HCT116 (cell line): ENCODE measurements at places on chromosomes 5 and 9.

- DNase-seq = no peak
Measured at GRCh38 chr5:26388976-26389375, 649.4 kb downstream of the CDH9 start.

DNA sequence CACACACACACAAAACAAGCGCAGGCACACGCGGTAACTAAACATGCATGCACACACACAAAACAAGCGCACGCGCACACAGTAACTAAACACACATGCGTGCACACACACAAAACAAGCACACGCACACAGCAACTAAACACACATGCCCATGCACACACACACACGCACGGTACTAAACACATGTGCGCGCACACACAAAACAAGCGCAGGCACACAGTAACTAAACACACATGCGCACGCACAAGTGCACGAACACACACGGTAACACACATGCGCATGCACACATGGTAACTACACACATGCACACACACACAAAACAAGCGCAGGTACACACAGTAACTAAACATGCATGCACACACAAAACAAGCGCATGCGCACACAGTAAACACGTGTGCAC, 19.9 kb upstream of the SLC6A3 start:
- DNase-seq = no peak

DNA sequence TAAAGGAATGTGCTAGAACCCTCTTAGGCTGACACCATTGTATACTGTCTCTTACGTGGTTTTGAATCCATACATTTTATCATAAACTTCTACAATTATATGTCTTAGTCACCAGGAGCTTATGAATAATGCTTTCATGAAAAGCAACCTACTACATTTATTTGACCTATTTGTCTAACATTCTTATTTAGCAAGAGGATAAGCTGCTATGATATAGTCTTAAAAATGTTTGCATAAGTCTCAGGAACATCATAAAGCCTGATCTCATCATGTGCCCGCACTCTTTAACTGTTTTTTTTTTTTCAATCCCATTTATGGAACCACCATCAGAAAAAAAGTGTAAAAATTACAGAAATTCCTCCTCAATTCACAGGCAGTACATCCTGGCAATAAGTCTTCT, 59.7 kb downstream of the CDH12 start:
- DNase-seq = no peak

- DNase-seq = peak; percentile 16
Measured at GRCh38 chr5:154642499-154643245, 112.5 kb upstream of the LARP1 start.

- DNase-seq = no peak
Measured at GRCh38 chr5:137272831-137273230, 226.3 kb downstream of the SPOCK1 start.

GRCh38 chr5:106094839-106095238, 1575.9 kb downstream of the EFNA5 start:
- DNase-seq = no peak

DNA sequence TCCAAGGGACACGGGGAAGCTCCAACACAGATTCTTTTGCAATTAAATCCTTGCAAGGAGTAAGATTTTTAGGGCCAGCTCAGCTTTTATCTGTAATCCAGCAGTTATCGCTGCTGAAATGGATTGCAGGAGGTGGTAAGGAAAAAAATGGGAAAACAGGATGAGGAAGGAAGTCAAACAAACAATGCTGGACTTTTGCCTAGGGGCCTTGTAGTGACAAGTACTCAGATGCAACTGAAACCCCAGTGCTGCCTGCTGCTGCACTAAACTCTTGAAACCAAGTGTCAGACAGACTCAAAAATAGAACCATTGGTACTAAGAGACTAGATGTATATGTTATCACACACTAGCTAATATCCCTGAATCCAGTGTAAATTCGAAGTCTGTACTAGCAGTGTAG, 309.2 kb downstream of the CTNND2 start:
- DNase-seq = no peak

GRCh38 chr5:107917983-107918382, 247.2 kb upstream of the EFNA5 start:
- DNase-seq = no peak

DNA sequence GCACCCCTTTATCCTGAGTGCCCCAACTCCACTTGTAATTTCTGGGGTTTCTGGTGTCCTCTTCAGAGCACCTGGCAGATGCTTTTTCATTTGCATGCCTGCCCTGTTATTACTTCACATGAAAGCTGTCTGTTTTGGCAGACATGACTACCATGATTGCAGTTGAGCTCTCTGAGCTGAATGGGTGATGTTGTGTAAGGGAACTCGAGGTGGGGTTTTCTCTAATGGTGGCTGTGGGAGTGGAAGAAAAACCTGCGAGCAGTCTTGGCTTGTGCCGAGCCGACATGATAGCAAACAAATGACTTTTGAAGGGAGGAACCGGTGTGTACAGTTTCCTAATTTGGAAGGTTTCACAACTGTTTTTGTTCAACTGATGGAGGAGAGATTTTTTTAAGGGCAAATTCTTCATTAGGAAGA, 196.2 kb downstream of the AOPEP start:
- no peak for DNase-seq

DNA sequence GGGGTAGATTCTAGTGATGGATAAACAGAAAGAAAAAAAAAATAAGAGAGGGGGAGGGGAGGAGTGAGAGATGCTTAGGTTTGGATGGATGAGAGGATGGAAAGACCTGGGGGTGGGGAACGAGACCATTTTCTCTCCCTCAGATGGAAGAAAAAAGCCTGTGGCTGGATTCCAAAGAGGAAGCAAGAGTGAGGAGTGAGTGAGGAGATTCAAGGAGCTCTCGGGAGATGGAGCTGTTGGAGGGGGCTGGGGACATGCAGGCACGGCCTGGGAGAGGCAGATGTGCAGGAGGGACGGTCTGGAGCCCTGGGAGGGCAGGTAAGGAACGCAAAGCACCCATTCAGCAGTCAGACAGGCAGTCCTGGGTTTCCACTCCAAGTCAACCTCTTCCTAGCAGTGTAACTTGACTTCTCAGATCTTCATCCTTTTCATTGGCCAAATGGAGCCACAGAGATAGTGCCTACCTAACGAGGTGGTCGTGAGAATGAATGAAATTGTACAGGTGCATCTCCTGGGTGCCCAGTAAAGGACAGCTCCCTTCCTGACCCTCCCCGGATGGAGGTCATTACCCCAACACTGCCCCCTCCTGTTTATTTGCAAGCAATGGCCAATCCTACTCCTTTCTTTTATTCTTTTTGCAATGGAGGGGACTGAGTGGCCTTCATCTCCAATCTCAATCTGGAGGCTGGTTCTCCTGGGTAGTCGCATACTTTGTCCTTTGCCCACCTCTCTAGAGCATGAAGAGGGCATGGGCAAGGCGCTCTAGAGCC, 52.2 kb downstream of the PCDH1 start:
- no peak for DNase-seq

- DNase-seq = no peak
Measured at GRCh38 chr5:155676967-155677366, 650.0 kb upstream of the SGCD start.

DNA sequence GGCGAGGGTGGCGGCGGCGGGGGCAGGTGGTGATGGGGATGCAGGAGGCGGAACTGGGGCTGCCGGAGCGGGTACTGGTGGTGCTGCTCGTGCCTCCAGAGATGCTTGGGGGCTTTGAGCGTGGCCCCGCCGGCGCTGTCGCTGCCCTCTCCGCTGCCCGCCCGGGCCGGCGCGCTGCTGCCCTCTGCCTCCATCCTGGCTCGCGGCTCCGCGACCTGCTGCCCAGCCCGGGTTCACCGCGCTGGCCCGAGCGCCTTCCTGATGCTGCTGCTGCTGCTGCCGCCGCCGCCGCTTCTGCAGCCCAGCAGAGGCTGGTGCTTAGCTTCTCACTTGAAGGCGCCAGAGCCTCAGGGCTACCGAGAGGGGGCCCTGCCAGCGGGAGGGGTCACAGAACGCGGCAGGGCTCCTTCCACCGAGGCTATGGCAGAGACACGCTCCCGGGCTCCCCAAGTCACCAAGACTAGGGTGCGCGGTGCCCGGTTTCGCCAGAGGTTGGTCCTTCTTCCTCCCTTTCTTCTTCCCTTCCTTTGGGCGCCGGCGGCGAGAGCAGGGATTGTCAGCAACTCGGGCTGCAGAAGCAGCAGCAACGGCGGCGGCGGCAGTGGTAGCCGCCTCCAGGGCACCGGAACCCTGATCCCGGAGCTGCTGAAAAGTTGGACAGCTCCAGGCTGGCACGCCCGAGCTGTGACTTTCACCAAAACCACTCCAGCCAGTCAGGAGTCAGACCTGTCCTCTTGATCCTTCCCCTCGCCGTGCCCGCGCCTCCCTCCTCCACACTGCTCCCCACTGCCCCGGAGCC, at the start of gene PDE4D:
TSS of gene PDE4D (minus strand) at position 298 of the 799 bp plus-strand sequence.
- no peak for DNase-seq

DNA sequence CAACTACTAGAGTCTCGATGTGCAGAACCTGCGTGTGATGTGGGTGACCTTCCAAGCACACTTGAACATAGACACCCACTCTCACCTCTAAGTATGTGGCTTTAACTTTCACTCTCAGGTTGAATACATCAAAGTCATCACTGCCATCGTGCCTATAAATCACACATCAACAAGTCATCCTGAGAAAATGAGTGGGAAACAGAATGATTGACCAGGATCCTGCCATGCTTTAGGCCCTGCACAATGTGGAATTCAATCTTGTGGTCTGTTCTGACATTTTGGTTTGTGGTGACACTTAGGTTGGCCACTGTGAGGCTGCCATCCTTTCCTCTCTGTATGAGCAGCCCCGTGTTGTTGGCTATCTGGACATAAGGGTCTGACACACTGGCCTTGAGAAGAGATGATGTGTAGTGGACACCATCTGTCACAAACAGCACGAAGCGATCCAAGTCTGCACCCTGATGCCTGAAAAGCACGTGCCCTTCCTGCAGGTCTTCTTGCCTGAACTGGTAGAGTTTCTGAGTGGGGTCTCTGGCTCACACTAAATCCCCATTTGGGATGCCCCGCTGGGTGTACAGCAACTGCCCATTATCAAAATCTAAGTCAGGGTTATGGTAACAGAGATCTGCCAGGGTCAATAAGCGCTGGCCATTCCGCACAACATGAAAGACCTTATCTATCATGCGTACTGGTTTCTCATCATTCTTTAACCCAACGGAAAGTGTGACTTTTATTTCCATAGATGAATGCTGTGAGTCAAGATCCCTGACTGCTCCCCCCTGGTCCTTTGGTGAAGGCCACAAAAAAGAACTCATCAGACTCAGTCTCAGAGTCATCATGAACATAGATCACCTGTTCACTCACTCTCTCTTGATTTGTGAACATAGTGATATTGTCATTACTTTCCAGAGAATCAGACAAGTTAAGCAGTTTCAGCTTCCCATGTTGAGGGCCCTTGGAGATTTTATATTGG, 116.6 kb downstream of the ESM1 start:
- no peak for DNase-seq

GRCh38 chr5:78985116-78985724, at the start of gene ARSB:
TSS of gene ARSB (minus strand) at chr5:78985310. CDS start at chr5:78985248, 62 bp downstream.
- no peak for DNase-seq
